ENCODE measurements at places on chromosomes 2 and 18.

DNA sequence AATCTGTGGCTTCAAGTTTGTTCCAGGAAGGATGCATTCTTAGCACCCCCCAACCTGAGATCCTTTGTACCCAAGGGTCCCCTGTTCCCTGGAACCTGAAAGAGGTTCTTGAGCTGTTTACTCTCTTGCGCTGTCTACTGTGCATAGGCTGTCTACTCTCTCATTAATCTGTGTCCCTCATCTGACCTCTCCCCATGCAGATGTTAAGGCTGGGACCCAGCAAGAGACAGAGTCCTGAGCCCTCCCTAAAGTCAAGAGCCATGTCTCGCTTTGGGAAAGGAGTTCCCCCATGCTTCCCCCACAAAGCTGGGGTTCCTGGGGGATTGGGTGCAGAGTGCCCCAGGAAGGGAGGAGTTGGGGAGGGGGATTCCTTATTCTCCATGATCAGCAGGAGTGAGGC, 312.9 kb downstream of the CYP26B1 start:
- DNase-seq, result no peak

- no peak for DNase-seq
Measured at GRCh38 chr2:145184741-145185651, 665.1 kb upstream of the ZEB2 start.

DNA sequence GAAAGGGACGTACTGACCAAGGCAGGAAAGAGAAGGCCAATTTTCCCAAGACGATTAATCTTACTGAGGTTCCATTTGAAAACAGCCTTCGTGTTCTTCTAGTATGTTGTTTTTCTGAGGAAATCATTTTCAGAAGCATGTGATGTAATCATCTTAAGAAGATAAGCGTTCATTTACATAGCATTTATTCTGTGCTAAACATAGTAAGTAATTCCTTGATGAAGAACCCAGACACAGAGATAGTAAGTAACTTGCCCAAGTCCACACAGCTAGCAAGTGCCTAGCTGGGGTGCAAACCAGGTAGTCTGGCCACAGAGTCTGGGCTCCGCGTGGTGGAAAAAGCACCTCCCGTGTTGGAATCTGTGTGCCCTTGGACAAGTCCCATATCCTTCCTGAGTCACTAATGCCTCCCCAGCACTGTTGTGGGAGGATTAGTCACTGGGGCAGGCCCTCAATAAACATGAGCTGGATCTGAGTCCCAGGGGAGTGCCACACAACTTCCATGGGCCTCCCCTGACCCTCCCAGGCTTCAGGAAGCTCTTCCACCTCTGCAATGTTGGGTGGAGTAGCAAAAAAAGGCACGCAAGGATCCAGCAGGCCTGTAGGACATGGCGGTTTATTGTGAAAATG, 26.9 kb upstream of the ASAP2 start:
- no peak for DNase-seq

GRCh38 chr2:4635289-4635688, 931.9 kb downstream of the DCDC2C start:
- no peak for DNase-seq

GRCh38 chr2:199458806-199459285, 1.1 kb upstream of the SATB2 start:
- DNase-seq, result no peak

DNA sequence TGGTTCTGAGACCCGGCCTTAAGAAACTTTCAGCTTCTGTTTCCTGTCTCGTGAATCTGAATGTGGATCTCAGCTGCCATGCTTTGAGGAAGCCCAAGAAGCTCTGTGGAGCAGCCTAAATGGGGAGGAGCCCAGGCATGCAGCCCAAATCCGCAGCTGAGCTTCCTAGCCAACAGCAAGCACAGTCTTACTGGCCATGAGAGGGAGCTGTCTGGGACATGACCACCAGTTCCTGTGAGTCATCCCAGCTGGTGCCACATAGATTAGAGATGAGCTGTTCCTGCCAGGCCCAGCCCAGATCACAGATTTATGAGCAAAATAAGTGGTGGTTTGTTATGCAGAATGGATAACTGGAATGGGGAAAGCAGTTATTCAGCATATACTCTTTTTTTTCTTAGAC, 224.4 kb upstream of the APCDD1 start:
- no peak for DNase-seq
